ENCODE measurements at places on chromosomes 13 and 19.

GRCh38 chr13:27018344-27018861, 153.2 kb downstream of the USP12 start:
- H3K27me3 ChIP-seq: no peaks in the 10 kb centered on the region
- H3K27ac ChIP-seq: no peak overlapping the region
- no peaks in the 10 kb centered on the region for H3K4me1 ChIP-seq
- H3K4me3 ChIP-seq: no peak overlapping the region
- no peaks in the 10 kb centered on the region for H3K36me3 ChIP-seq

GRCh38 chr13:23628765-23629565, 58.8 kb downstream of the TNFRSF19 start:
- no peak for DNase-seq
- no peak overlapping the region for H3K4me3 ChIP-seq
- H3K27me3 ChIP-seq: no peaks in the 10 kb centered on the region
- H3K27ac ChIP-seq: no peak overlapping the region
- no peaks in the 10 kb centered on the region for H3K4me1 ChIP-seq

DNA sequence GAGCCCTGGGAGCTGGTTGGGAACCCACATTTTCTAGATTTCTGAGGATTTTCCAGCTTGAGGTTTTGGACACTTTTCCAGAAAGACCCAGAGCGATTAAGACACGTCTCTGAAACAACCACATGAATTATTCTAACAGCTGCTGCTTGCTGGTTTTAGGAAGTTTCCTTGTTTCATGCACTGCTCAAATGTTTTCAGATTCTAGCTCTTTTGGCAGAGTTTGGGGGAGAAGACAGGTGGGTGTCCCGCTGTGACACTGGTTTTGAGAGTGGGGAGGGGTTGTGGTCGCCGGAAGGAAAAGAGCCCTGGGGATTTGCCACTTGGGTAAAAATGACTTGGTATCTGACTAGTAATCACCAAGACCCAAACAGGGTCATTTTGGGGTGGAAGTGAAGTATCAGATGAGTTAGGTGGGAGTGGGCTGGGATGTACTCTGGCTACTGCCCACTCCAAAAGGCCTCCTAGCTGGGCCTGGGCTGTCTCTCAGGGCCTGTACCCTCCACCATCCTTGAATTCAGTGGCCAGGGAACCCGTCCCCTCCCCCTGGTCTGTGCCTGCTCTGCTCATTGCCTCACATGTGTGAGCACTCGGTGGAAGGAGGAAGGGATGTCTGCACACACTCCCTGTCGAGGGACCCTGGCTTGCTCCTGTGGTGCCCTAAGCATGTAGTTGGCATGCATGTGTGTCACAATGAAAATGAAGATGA, 13.2 kb downstream of the GATAD2A start:
- no peak overlapping the region for H3K4me3 ChIP-seq
- H3K27ac ChIP-seq: no peak overlapping the region
- peaks cover 38% of the 10 kb centered on the region for H3K4me1 ChIP-seq
- DNase-seq: no peak
- H3K36me3 ChIP-seq: no peaks in the 10 kb centered on the region
- no peaks in the 10 kb centered on the region for H3K27me3 ChIP-seq

- H3K4me3 ChIP-seq: no peak overlapping the region
- H3K4me1 ChIP-seq: no peaks in the 10 kb centered on the region
- H3K27me3 ChIP-seq: no peaks in the 10 kb centered on the region
- no peak for DNase-seq
- peaks cover 62% of the 10 kb centered on the region for H3K36me3 ChIP-seq
Observed at GRCh38 chr19:40701758-40702157, 11.3 kb upstream of the NUMBL start.

GRCh38 chr19:15248648-15249527, 16.6 kb upstream of the EPHX3 start:
- H3K4me1 ChIP-seq: peaks cover 98% of the 10 kb centered on the region
- H3K36me3 ChIP-seq: peaks cover 29% of the 10 kb centered on the region

GRCh38 chr19:33375837-33376159, 2.3 kb downstream of the CEBPG start:
- no peak overlapping the region for H3K4me3 ChIP-seq
- DNase-seq: no peak
- no peaks in the 10 kb centered on the region for H3K36me3 ChIP-seq
- H3K27ac ChIP-seq: no peak overlapping the region
- no peaks in the 10 kb centered on the region for H3K4me1 ChIP-seq
